ENCODE measurements at places on chromosomes 16 and 17. TPM values are rescaled to one million over a fixed set of nuclear protein-coding genes. Genes with fewer than 3 reads are reported as not detected.

OR1E1 gene
- not detected for total RNA-seq

DNA sequence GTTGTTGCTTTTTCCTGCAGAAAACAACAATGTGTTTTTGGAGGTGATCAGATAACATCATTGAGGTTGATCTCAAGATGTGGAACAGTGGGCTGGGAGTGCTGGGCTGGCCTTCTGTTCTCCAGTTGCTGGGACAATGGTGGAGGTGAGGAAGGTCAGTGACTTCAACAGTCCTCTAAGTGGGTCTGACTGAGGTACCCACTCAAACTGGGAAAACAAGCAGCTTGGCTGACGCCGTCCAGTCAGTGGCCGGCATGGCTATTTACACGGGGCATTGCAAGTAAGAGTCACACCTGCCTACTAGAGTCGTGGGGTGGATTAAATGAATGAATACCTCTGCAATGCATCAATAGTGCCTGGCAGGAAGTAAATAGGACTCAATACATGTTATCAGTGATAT lies 386.7 kb upstream of the ZFHX3 start:
- no peak for DNase-seq

GRCh38 chr16:14088155-14088753 lies 17.1 kb downstream of the MRTFB start:
- no peak for DNase-seq

- no peak for DNase-seq
Observed at GRCh38 chr17:33169580-33170285, 123.4 kb downstream of the ASIC2 start.

DNA sequence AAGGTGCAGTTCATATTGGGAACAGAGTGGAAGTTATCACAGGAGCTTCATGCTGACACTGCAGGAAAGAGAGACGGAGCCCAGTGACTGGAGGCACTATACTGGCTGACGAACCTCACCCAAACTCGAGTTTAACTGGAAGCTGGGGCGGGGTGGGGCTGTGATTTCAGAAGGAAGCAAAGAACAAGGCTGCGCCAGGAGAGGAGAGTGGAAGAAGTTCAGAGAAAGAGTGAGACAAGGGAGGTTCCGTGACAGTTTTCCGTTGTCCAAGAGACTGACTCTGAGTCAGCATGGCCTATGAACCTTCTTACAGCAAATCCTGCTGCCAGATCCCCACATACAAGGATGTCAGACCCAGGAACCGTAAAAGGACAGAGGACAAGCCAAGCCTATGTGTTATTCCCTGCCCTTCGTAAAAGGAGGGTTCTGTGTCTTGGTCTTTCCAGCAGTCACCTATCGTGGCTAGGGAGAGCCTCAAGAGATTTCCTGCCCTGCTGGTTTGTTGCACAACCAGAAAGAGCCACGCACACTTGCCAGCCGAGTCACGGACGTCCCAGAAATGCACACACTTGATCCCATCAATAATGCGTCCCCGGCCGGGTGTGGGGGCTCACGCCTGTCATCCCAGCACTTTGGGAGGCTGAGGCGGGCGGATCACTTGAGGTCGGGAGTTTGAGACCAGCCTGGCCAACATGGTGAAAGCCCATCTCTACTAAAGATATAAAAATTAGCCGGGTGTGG lies 5.1 kb downstream of the PITPNA start:
- no peak for DNase-seq

GP1BA gene
- total RNA-seq, result not detected

GRCh38 chr16:88655053-88655732 lies 4.3 kb upstream of the CYBA start:
- no peak for DNase-seq

DNA sequence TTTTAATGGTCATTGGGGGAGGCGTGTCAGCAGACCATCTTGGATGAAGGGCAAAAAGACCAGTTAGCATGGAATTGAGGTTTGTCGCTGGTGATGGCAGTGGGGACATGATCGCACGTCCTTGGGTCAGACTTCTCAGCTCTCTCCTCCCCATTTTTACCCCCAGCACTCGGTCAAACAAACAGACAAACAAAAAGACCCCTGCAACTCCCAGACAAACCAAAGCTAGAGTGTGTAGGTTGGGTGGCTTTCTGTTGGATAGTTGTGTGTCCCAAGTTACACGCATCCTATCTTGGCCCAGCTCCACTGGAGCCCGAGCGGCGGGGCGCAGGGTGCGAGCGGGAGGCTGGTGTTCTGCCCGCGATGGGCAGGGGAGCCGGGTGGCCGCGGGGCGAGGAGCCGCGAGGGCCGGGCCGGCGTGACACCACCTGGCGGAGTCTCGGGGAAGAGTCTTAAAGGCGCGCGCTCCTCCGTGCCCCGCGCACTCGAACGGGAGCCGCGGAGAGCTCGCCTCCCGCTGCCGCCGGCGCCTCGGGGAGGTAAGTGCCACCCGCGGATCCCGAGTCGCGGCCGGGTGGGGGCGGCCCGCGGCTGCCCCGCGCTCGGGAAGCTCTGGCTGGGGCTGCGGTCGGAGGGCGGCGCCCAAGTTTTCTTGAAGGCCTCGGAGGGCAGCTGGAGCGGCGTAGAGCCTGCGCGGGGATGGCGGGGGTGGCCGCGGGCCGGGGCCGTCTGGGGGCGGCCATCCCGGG lies 18.5 kb upstream of the NTN1 start:
- DNase-seq, result no peak

RAB26 gene
- 0.26 TPM for total RNA-seq
